Lower leg skin (tissue), 4 donors: ENCODE measurements at places on chromosomes 2 and 18.

- DNase-seq, result no peak
These were observed 3.7 kb upstream of the MRPS9 start for GRCh38 chr2:105034170-105034569.

DNA sequence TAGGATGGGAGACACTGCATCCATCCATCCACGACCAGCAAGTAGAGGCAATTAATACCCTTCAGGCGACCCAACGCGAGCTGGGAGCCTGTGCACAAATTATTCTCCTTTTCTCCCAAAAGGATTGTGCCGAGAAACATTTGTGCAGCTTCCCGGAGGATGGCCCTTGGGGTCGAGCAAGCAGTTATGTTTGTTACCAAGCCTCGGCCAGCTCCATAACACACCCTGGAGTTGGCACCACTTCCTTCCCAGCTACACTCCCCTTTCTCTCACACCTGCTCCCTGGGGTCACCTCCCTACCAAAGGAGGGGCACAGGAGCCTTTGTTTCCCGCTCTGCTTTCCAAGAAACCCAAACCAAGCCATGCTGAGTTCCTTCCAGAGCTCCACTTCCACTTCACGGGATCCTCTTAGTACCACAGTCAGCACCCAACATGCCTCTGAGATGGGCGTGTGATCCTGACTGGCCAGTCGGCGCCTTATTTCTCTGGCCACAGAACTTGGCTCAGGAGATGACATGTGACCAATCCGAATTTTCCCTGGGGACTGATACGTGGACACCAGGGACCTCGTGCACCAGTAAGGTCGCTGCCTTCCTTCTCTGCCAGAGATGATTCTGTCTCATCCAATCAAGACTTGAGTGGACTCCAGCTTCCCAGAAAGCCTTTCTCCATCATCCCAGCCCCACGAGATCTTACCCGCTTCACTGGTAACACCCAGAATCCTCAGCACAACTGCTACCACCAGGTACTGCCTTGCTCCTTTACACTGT, 28.5 kb downstream of the GPR55 start:
- DNase-seq, result no peak

- DNase-seq, result no peak
These were observed 1.3 kb downstream of the MGAT4A start for GRCh38 chr2:98729652-98730051.

DNA sequence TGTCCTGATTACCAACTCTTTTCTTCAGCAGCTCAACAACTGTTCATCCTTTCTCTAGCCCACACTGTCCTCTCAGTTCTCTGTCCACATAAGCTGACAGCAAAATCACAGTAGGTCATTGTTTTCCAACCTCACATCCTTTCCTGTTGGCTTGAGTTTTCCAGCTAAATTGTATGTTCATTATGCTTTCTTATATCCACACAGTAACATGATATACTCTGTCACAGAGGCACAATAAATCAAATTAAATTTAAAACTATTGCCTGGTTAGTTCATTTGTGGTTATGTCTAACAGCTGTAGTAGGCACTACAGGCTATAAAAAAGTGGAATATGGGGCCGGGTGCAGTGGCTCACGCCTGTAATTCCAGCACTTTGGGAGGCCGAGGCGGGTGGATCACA, 179.9 kb downstream of the ETAA1 start:
- DNase-seq, result no peak

GRCh38 chr2:237614151-237614720, 13.2 kb upstream of the LRRFIP1 start:
- no peak for DNase-seq

DNA sequence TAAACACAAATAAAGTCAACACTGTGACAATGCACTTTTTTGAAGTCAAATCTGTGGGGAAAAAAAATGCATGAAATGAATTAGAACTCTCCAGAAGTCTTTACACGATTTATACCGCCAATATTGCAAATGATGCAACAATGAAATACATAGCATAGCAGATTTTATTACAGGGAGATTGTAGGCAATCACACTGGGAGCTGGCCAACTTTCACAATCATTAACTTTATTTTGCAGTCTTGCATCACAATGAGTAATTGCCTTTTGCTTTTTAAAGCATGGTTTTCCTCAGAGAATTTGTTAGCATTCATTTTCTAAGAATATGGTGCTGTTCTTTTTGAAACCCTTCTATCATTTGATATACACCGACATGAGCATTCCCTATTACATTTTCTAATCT, 366.4 kb upstream of the FSIP2 start:
- no peak for DNase-seq

- no peak for DNase-seq
These were observed 27.9 kb upstream of the AGFG1 start for GRCh38 chr2:227443889-227444568.

DNA sequence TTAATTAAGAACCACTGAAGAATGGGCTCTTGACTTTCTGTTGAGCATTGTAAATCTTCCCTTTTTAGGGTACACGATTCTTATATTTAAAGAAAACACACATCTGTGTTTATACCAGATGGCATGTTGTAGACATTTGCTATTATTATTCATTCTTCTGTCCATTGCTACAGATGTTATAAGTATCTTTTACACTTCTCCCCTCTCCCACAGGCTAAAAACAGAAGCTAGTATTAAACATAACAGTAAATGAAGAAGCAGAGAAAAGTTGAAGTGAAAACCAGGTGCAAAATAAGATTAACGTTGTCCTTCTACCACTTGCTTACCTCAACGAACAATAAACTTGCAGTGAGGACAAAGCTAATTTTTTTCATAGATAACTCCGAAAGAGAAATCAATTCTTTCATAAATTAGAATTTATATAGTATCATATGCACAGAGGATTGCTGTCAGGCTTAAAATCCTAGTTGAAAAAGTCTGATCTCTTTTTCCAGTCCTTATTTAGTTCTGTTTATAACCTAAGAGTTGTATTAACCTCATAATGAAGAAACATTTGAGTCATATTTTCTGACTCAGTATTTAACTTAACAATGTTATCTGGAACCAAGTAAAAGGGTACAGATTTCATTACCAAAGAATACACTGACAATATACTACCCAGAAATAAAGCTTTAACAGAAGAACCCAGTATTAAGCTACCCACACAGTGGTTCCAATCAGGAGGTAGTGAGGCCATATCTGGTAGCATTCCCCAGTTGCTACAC, 16.4 kb upstream of the ZNF385B start:
- DNase-seq, result no peak

DNA sequence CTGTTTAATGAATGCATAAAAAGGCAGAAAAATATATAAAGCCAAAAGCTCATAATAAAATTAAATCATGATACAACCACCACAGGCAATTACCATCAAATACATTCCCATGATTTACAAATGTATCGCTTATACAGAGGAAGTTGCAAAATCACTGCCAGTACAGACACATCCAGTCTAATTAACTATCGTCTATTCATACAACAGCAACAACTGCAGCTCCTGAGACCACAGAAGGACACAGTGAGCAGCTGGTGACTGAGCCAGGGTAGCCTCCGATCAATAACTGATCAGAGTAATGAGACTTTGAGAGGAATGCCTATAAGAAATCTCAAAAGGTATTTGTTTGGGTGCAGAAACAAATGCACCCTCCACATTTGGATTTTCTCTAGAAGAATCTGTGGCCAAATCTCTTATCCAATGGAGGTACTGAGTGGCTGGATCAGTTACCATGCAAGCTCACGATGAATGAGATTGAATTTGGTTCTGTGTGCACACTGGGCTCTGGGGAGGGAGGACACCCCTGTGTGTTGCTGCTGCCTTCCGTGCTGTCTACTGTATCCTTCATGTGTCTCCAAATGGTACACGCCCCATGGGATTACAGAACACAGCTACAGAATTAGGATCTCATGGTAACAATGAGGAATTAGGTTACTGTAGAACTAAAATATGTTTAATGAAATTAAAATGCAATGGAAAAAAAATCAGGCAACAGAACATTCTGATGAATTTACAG, 119.6 kb downstream of the MBP start:
- DNase-seq, result no peak

DNA sequence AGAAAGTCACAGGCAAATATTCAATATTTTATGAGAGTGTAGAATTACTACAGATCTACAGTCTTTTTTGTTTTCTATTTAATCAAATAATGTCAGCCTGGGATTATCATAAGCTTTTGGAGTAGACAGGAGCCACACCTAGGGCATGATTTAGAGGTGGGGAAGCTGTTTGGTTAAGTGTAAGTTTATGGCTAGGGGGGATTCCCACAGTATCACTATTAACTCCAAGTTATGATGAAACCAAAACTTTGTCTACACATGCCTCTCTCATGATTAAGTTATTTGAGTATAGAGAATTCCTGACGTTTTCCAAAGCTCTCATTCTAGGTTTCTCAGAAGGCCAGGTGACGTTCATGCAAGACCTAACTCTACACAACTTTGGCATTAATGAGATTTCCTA, 2.1 kb downstream of the SERPINB10 start:
- no peak for DNase-seq

GRCh38 chr2:152655880-152656279, 61.4 kb downstream of the PRPF40A start:
- DNase-seq, result no peak

GRCh38 chr2:241801611-241802420, 7.2 kb upstream of the NEU4 start:
- no peak for DNase-seq

DNA sequence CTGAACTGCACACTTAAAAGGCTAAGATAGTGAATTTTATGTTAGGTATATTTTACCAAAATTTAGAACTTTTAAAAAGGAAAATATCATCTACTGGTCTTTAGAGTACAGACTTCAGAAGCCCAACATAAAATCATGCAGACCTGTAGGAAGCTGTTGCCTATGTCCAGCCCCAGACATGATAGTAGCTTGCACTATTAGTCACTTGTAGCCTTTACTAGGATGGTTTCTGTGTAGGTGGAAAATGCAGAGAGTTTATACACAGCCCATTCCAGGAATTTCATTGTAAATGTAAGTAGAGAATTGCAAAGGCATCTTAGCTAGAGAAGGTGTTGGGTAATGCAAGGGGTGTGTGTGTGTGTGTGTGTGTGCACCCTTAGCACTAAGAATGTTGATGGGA, 640.2 kb downstream of the RNF144A start:
- no peak for DNase-seq

DNA sequence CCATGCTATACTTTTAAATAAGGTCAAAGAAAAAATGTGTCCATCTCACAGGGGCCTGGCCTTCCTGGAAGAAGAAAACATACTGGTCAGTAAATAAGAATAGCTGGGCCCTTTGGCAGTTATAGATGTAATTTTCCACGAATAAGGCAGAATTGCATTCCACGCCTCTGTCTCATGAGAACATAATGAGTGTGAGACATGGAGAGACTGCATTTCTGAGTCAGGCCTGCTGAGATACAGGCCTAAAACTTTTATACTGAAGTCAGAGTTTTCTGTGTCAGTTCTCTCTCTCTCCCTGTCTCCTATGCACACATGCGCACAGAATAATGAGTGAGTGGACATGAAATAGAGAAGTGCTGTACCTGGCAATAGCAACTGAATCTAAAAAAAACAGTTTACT, 20.4 kb upstream of the IL1R1 start:
- DNase-seq, result no peak

- no peak for DNase-seq
These were observed 387.2 kb upstream of the DCC start for GRCh38 chr18:51952844-51953243.

DNA sequence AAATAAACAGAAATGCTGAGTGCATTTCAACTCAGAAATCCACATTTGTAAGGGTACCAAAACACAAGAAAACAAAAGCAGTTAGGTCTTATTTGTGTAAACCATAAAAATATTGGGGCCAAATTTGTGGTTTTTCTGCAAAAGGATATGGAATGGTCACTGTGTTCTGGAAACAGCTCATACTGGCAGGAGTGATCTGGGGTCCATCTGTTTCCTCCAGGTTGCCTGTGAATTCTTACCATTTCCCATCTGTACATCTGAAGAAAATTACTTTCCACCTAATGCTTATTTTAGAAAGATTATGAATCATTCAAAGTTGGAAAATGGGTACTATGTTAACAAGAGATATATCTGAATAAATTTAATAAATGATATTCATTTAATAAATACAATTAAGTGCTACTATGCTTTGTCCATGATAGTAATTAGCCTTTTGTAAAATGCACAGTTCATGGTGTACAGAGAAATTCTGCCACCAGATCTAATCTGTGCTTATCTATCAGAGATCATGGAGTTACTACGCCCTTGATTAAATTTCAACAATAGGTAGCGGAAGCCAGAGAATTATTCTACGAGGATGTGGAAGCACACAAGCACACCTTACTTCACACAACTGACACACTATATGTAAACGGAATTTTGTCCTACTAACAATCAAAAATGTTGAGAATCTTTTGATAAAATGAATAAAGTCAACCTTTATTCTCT, 10.9 kb downstream of the ALS2 start:
- no peak for DNase-seq

- no peak for DNase-seq
These were observed 221.9 kb upstream of the SETBP1 start for GRCh38 chr18:44458777-44459176.

DNA sequence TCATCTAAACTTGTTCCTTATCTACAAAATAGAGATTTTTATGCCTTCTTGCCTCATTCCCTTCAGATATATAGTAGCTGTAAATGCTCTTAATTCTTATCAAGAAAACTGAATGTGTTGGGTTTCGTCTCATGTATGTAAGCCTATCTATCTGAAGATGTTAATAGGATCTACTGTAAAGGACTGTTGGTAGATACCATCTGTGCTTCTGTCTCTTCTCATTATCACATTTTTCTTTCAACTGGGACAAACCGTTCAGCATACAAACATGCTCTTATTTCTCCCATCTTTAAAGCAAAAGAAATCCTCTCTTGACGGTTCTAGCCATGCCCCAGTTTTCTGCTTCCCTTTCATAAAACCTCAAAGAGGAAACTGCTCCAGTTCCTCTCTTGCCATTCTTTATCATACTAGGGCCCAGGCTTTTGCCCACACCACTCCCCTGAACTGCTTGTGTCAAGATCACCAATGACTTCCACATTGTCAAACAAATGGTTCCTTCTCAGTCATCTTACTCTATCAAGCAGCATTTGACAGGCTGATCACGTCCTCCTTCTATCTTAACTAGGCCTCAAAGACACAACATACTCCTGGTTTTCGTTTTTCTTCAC, 88.7 kb downstream of the ARHGEF33 start:
- no peak for DNase-seq

- DNase-seq, result no peak
These were observed 701.9 kb upstream of the RAB6C start for GRCh38 chr2:129277585-129277981.

GRCh38 chr2:120398051-120398995, 52.4 kb downstream of the INHBB start:
- DNase-seq, result peak; percentile 80

DNA sequence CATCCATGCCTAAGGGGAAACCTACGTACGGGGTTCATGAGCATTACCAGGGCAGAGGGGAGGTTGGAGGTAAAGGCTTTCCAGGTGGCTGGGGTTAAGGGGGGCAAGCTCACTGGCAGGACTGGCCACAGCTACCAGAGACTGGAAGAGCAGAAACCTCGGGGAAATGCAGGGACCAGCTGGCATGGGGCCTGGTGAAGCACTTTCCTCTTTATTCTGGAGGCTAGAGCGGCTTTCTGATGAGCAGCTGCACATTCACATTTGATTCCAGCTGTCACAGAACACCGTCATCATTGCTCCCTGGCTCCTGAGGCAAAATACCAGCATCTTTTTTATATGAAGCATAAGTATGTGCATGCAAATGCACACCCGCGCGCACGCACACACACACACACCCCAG, 28.7 kb upstream of the LRRC30 start:
- no peak for DNase-seq
